KG1 (cell line): ENCODE measurements at places on chromosomes 1 and 21.

- no peak for DNase-seq
Measured at GRCh38 chr1:77220687-77221463, 1.6 kb upstream of the PIGK start.

DNA sequence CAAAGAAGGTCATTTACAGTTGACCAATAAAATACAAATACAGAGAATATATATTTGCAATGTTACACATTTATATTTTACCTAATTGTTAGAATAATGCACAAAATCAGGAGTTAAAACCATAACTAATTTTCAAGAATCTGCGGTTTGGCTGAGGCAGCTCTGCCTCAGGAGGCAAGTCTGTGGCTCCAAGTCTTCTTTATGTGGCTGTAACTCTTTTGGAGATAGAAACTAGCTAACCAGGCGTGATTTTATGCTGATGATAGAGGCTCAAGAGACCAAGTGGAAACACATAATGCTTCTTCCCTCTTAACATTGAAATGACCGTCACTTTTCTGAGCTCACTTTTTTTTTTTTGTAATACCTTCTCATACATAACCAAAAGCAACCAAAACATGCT is 744.7 kb upstream of the CXADR start:
- DNase-seq = no peak

DNA sequence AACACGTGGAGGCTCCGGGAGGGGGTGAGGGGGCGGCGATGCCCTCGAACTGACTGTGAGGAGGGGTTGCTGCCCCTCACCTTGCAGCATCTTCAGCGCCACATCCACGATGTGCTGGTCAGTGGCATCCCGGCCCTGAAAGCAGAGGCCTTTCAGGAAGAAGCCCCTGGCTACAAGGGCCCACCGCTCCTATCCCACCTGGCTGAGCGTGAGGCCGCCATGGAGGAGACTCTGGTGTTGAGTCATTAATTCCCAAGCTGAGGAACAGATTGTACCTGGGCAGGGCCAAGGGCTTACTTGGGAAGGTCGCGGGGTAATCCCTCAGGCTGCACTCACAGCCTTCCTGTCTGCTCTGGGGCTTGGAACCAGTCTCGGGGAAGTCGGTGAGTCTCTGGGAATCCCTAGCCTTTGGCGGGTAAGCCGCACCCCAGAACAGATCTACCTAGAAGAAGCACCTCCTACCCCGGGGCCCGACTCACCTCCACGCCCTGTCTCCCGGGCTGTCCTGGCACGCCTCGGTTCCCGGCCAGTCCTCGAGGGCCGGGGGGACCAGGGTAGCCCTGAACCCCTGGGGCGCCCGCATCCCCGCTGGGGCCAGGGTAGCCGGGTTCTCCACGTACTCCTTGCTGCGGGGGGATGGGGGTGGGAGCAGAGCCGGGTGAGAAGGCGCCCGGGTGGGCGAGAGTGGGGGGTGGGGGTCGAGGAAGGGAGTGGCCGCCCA is 13.9 kb downstream of the COL9A2 start:
- no peak for DNase-seq

DNA sequence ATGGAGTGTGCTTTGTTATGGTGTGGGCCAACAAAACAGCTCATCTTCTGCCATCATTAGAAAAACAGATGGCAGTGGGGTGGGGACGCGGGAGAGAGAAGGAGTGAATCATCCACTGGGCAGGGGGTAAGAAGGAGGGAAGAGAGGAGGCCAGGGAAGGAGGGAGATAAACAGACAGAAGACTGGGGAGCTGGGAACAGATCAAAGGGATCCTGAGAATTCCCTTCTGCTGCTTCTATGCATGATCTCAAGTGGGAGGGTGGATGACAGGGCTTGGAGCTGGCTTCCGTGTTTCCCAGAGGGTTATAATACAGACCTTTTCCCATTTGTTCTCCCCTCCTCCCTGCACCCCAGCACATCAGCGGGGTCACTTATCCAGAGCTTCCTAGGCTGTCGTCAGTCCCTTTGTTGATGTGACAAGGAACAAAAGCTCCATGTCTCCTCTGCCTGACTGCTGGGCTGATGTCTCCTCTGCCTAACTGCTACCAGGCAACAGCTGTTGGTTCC is 338.6 kb downstream of the PAPPA2 start:
- DNase-seq = no peak

GRCh38 chr1:111176678-111177077 is 23.8 kb downstream of the DENND2D start:
- DNase-seq = no peak

- peak; percentile 56 for DNase-seq
Measured at GRCh38 chr21:42258150-42258884, 39.4 kb downstream of the ABCG1 start.

- DNase-seq = no peak
Measured at GRCh38 chr1:99501871-99502270, 144.0 kb upstream of the PALMD start.

- DNase-seq = no peak
Measured at GRCh38 chr1:40853113-40853884, 8.9 kb downstream of the CITED4 start.

DNA sequence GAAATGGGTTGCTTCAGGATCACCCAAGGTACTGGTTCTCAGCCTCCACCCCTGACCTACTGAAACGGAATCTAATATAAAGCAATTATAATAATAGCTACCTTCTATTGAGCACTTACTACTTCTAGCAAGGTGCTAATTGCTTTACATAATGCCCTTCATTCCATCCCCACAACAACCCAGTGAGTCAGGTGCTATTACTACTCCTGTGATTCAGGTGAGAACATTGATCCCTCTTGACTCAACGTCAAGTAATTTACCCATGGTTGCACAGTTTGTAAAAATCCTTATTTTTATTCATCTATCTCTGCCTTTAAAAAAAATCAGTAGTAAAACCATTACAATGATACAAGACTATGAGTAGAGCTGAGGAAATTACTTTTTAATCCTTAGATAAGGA is 85.2 kb downstream of the UCHL5 start:
- no peak for DNase-seq
